ENCODE measurements at places on chromosomes 7 and 10.

DNA sequence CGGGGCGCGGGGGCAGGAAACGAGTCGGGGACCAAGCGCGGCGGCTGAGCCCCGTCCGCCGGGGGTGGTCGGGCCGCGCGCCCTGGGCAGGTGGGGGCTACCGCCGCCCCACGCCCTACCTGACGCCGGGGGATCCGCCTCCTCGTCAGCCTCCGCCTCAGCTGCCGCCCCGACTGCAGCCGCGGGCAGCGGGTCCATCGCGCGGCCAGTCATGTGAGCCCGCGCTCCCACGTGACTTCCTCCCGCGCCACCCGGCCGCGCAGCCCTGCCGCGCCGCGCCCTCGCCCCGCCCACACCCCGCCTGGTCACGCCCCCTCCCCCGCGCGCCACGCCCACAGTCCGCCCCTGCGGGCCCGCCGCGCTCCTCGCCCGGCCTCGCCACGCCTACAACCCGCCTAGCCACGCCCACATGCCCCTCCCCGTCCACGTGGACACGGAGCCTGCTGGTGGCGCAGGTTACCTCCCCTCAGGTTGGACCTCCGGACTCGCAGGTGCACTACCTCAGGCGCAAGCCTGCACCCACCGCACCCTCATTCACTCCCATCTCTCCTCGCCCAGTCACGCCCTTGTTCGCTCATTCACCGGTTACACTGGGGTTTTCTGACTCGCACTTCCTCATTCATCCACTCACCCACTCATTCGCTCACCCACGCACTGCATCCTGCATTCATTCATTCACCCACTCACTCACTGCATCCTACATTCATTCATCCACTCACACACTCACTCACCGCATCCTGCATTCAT lies at the start of gene SNX8:
SNX8 (minus strand) TSS at position 233 of the 747 bp plus-strand sequence; CDS start at position 213, 20 bp downstream.
- peak; percentile 77 for DNase-seq

GRCh38 chr7:45416846-45417245 lies 157.3 kb upstream of the ADCY1 start:
- DNase-seq = no peak

DNA sequence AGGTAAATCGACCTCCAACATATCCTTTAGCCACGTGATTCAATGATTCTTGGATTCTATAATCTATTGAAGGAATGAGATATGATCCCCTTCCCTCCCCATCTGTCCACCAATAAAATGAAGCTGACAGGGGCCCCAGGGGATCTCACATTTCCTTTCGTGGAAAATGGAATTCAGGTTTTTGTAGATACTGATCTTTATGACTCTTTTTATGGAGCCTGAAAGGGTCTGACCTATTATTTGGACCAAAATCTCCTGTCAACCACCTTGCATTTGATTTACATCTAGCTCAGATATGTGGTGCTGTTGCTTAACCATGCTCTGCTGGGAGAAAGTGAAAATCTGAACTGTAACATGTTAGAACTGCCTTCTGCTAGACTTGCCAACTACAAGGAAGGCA lies 234.0 kb upstream of the CXCL12 start:
- DNase-seq = no peak

GRCh38 chr7:67462781-67463191 lies 466.2 kb downstream of the TYW1 start:
- no peak for DNase-seq

DNA sequence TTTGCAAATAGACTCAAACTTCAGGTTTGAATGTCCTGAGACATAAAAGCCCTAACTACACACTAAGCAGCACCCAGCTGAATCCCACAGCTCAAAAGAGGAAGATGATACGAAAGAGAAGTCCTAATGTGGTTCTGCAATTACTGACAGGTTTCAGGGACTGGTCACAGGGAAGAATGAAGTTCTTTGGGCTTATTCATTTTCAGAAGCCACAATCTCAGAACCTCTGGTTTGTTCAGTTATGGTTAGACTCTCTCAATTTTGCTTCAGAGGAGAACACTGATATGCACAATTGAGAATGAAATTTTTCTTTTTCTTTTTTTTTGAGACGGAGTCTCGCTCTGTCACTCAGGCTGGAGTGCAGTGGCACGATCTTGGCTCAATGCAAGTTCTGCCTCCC lies 94.6 kb upstream of the FAM180A start:
- DNase-seq = no peak

DNA sequence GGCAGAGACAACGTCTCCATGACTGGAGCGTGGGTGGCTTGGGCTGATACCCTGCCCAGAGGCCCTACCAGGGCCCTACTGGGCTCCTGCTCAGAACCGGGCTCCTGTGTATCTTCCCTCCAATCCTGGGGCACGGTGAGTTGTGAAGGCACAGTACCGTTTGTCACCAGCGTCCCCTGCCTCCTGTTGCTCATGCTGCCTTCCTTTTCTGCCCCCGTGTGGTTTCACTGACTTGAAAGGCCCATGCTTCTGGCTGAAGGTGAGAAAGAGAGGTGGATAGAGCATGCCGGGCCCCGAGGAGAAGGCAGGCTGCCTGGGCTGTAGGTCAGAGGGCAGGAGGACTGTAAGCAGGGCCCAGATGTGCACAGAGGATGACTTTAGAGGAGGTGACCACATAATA lies 9.1 kb upstream of the DMBT1 start:
- no peak for DNase-seq

DNA sequence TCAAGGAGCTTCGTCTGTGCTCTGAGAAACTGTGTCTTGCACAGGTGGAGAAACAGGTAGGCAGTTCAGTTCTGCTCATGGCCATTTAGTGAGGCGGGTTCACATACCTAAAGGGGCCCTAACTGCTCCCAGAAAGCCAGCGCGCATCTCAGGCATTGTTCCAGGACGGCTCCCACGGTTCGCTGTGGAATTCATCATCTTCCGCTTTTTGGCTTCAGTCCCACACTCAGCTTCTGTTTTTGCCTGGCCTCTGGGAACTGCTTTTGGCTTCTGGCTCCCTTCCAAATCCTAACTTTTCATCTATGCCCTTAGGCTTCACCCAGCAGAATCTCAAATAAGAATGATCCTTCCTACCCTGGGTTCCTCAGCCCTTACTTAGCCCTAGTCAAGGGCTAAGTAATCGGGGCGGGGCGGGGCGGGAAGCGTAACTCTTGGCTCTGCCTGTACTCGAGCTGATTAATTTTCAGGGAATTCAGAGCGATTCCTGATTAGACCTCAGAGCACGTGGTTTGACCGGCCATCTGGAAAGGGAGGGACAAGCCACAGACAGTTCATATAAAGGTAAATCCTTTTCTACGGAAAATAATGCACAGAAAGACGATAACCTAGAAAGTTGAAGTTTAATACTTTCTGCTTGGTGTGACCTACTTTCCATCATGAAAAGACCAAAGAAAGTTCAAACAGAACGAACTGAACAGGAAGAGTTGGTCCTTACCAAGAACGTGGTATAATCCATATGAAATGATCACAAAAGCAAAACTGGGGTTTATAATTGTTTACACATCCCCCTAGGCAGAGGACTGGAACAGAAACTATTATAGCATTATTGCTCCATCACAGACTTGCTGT lies 105.7 kb downstream of the ST8SIA6 start:
- DNase-seq = peak; percentile 51

DNA sequence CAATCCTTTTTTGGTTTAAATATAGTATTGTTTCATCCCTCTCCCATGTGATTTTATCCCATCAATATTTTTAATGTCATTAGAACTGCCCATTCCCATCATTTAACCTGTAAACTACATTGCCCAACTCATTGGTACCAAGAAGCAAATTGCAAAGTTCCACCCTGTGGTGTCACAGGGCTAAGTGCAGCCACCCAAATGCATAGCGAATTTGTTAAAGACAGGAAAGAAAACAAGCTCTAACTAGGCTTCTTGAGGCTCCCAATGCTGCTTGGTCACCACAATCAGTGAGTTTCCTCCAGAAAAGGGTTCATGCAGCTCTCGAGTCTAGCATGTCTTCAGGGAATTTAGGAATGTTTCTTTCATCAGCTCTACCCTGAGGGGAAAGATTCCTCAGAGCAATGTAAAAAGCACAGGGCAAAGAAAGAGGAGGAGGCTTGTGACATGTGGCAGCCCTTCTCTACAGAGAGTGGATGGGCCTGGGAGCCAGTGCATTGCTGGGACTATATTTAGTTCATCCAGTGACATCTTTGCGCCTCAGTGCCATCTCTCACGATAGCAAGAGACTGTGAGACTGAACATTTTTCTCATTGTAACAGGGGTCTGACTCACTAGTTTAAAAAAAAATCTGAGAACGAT lies 58.1 kb downstream of the CAV1 start:
- no peak for DNase-seq

DNA sequence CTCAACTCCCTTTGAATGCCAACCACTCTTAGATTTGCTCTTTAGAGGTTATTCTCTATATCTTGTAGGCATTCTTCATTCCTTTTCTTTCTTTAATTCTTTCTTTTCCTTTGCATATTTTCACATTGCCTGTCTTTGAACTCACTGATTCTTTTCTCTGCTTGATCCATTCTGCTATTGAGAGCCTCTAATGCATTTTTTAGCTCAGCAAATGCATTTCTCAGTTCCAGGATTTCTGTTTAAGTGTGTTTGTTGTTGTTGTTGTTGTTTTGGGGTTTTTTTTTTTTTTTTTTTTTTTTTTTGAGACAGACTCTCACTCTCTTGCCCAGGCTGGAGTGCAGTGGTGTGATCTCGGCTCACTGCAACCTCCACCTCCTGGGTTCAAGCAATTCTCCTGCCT lies 71.6 kb downstream of the FBXL13 start:
- DNase-seq = no peak

DNA sequence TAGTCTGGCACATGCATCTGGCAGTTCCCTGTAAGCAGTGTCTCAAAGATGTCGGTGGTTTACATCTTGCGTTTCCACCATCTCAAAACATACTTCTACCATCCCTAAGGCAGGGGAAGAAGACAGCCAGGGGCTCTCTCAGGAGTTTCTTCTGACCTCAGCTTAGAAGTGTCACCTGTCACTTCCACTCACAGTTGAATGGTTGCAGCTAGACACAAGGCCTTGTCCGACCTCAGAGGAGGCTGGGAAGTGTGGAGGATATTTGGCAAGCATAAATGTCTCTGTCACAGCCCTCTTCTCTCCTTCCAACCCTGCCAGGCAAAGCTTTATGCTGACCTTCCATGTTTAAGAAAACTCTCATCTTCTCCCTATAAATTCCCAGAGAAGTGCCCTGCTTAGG lies 193.3 kb downstream of the HERPUD2 start:
- DNase-seq = no peak

DNA sequence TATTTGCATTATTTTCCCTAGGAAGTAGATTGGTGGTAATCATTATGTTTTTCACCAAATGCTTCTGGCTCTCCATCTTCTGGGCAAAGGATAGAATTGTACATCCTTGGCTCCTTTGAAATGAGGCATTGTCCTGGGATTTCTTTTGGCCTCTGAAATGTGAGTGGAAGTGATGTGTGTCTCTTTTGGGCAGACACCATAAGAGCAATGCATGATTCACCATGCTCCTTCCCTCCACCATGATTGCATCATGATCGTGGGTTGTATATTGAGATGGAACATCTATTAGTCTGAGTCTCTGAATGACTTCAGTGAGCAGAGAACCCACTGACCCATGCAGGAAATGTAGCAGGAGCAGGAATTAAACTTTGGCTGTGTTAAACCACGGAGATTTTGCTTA lies 49.2 kb downstream of the ADRA2A start:
- DNase-seq = no peak

GRCh38 chr7:17207220-17207619 lies 91.2 kb upstream of the AHR start:
- DNase-seq = peak; percentile 29

DNA sequence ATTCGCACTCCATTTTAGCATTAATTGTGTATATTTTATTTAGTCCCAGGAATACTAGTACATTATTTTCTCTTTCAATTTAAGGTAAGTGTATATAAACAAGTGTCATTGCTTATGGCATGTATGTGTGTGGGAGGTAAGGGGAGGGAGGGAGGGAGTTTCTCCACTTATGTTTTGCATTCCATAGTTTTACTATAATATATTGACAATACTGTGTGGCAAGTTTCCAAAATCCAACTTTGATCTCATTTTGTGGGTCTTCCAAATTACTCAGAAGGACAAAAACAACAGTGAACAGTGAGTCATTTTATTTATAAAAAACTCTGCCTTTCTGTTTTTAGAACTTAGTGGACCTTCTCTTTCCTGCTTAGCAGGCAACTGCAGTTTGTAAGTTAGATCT lies 102.3 kb upstream of the SEMA3E start:
- DNase-seq = no peak

DNA sequence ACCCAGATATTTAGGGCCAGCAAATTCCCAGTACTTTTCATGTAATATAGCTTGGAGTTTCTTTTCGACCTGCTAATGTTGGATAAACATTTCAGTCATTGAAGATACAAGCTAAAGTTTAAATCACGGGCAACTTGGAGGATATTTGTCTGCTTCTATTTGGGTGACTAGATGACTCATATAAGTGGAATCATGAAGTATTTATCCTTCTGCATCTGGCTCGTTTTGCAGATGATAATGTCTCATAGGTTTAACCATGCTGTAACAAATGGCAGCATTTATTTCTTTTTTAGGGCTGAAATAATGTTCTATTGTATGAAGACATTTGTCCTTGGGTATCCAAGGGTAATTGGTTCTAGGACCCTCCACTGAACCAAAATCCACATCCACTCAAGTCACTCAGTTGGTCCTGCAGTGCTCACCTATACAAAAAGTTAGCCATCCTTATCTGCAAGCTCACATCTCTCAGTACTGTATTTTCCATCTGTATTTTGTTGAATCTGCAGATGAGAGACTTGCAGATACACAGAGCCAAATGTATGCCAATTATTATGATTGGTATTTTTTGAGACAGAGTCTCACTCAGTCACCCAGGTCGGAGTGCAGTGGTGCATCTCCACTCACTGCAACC lies 187.2 kb upstream of the CSTF2T start:
- DNase-seq = no peak

DNA sequence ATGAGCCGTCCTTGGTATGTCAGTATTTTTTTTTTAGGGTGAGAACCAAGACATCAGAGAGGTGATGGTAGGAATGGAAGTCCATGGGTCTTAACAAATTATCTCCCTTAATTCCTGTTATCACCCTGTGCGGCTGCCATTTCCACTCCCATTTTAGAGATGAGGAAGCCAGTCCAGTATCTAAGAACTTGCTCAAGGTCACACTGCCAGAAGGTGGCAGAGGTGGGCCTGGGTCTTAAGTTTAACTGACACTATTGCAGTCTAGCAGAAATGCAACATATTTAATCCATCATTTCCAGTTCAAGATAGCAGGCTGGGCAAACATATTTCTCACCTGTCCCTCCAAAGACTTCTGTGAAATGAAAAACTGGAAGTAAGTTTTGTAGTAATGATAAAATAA lies 108.3 kb downstream of the GLI3 start:
- DNase-seq = no peak

GRCh38 chr7:142375710-142376313 lies 118.0 kb upstream of the PRSS58 start:
- DNase-seq = peak; percentile 82

Measured in epithelial cell of prostate (primary cell).